Osteocyte (in vitro differentiated cells): ENCODE measurements at places on chromosomes 3 and 15. TPM values are rescaled to one million over a fixed set of nuclear protein-coding genes. Genes with fewer than 3 reads are reported as not detected.

- no peak for DNase-seq
Measured at GRCh38 chr3:138960417-138960852, 13.4 kb downstream of the FOXL2NB start.

DNA sequence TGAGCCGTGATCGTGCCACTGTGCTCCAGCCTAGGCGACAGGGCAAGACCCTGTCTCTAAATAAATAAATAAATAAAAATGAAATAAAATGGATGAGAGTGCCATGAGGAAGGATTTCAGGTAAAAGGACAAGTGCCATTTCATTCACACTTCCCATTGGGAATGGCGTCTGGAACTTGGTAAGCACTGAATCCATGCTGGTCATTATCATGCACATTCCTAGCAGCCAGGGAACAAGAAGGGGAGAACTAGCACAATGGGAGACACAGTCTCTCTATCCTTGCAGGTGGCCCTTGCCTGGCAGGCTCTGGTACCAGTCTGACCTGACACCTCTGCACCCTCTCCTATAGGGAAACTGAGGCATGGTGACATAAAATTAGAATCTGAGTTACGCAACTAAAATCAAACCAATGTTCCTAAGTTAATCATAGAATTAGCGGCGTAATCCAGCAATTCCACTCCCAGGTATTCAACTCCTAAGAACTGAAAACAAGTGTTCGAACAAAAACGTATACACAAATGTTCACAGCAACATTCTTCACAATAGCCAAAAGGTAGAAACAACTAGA, 70.8 kb upstream of the MFGE8 start:
- no peak for DNase-seq

DNA sequence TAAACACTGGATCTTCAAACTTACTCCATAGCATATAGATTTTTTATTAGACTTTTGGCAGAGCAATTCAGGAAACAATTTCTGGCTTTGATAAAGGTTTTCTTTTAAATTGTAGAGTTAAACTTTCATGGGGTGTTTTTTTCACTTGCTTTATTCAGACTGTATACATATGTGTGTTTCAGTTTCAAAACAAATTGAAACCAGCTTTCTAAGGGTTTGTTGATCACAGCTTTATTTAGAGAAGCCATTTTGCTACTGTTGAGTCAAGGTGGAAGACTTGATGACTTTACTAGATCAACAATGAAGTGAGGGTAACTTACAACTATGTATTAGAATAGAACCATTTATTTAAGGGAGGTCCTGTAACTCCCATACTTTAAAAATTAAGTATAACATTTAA, 6.2 kb downstream of the UBE2E1 start:
- no peak for DNase-seq

LNP1 gene
- total RNA-seq, result 2.4 and 2.7 TPM in 2 replicates

DNA sequence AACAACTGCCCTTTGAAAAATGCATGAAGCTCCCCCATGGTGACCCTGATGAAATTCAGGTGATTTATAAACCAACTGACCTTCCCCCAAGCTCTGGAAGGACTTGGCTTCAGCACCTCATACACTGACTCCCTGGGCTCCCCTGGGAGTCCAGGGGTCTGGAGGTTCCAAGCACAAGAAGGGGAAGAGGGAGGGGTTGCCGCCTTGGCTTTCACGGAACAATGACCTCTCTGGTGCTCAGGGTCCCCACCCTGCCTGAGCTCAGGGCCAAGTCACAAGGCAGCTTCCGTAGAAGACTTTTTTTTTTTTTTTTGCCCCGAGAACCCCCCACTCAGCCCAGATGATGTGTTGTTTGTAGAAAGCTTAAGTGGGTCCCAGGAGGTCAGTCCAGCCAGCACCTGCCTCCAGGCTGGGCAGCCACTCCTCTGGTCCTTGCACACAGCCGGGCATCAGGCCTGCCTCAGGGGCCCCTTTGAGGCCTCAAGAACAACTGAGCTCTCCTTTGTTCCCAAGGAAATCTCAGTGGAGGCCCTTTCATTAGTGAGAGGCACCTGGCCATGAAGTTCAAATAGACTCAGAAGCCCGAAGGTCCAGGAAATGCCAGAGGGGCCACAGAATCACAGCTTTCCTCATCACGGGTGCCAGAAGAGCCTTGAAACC, 14.0 kb upstream of the ALAS1 start:
- no peak for DNase-seq

DNA sequence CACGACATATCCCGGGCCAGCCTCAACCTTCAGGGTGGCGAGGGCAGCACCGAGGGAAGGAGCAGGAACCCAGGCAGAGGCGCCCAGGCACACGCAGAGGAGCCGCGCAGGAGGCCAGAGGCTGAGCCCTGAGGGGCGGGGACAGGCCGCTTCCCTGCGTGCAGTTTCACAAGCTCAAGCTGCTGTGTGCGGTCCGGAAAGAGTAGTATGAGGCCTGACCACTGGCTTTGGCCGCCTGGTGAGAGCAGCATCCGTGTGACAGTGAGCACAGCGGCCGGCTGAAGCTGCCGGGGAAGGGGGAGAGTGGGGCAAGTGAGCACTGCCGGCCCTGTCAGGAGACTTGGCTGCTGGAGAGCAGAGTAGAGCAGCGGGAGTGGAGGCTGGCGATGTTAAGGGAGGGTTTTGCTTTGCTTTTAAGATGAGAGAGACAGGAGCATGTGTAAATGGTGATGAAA, 8.7 kb downstream of the ZDHHC19 start:
- DNase-seq, result no peak

SLC2A2 gene
- total RNA-seq, result not detected in 2 replicates

TEX55 gene
- not detected in 2 replicates for total RNA-seq

DNA sequence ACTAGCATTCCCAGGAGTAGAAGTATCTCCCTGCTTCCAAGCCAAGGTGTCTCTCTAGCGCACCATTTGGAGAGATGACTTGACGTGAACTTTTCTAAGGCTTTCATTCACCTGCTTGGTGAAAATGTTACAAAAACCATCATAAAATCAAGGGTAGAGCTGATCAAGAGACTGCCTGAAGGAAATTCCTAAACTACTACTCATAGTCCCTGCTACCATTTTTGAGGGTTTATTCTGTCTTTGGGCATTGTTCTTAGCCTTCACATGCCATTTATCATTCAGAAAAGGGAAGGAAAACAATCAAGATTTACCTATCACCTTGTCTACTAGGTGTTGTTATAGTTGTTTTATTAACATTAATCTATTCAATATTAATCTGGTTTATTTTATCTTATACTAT, 525.8 kb downstream of the NTRK3 start:
- no peak for DNase-seq

GP5 gene
- total RNA-seq, result 0.10 TPM in 1 of 2 replicates, not detected in the other

GRCh38 chr15:68197661-68198437, 7.3 kb downstream of the CALML4 start:
- DNase-seq, result no peak

RBM6 gene
- total RNA-seq, result 91.5 and 97.4 TPM in 2 replicates
